ENCODE measurements at places on chromosomes 12 and 14.
A peak's percentile ranks its signal among the peaks of the same experiment; 100 is the strongest.

DNA sequence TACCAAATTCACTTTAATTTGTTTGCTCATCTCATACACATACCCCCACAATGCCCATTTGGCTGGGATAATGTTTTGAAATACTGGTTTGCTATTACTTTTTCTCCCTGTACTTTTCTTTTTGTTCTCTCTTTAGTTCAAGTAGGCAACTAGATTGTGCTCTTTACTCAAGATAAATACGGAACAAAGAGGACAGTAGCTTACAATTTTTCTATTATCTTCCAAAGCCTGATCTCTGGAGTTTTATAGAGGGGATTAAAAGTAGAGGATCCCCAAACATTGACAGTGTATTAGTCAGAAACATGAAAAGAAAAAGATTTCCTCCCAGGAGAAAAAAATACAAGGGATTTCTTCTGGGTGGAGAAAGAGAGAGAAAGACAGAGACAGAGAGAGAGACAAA is 102.1 kb upstream of the FSCB start:
- peak; percentile 73 for DNase-seq

GRCh38 chr12:79927772-79928474 is 7.0 kb downstream of the PPP1R12A start:
- DNase-seq = no peak

GRCh38 chr12:51214895-51215294 is 3.0 kb downstream of the POU6F1 start:
- DNase-seq = no peak

GRCh38 chr12:98741556-98742265 is 96.6 kb downstream of the APAF1 start:
- no peak for DNase-seq

GRCh38 chr14:35985474-35986218 is 159.5 kb downstream of the BRMS1L start:
- no peak for DNase-seq

DNA sequence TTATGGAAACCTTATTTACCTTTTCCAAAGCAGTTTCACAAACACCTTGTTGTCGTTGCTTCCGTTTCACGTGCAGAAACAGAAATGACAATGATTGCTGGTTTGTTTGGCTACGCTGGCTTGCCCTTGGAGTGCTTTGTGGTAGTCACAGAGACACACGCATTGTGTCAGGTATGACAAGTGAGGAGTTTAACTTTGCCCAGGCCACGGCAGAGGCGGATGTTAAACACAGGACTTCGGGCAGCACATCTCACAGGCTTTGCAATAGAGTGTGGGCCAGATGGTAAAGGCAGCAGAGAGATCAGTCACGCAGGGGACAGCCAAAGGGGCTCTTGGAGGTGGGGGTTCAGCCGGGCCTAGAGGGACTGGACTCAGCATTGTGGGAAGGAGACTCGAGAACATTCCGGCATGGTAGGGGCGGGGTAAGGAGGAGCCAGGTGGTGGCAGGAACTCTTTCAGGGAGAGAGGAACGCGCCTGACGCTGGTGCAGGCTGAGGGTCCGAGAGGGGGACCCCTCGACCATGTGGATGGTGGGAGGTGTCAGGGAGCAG is 59.8 kb upstream of the KCNA1 start:
- no peak for DNase-seq

GRCh38 chr14:105335735-105336476 is 21.4 kb downstream of the PACS2 start:
- DNase-seq = no peak

DNA sequence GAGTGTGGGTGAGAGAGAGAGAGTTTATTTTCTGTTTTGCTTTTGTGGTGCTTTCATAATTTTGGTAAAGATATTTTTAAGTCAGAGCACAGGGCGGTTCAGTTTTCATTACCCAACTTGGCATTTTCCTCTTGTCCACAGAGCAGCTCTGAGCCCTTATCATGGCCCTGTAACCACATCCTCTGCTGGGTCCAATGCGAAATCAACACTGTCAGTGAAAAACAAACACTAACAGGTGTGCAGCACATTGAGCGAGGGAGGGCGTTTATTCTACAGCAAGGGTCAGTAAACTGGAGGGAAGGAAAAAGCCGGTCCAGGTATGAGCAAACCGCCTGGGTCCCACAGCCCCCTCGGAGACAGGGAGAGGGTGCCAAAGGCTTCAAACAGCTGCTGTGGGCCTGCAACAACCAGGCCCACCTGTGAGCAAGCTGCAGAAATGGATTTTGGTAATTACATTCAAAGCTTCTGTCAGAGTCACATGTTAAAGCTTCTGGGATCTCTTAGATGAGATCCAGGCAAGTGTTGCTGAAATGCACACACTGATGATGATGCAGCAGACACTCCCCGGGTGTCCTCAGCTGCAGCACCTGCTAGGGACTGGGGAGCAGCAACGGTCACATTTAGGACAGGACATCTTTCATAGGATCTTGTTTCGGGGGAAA is 132.7 kb upstream of the DYRK2 start:
- peak; percentile 90 for DNase-seq

- no peak for DNase-seq
Measured at GRCh38 chr12:123962513-123962912, 10.1 kb downstream of the CCDC92 start.

DNA sequence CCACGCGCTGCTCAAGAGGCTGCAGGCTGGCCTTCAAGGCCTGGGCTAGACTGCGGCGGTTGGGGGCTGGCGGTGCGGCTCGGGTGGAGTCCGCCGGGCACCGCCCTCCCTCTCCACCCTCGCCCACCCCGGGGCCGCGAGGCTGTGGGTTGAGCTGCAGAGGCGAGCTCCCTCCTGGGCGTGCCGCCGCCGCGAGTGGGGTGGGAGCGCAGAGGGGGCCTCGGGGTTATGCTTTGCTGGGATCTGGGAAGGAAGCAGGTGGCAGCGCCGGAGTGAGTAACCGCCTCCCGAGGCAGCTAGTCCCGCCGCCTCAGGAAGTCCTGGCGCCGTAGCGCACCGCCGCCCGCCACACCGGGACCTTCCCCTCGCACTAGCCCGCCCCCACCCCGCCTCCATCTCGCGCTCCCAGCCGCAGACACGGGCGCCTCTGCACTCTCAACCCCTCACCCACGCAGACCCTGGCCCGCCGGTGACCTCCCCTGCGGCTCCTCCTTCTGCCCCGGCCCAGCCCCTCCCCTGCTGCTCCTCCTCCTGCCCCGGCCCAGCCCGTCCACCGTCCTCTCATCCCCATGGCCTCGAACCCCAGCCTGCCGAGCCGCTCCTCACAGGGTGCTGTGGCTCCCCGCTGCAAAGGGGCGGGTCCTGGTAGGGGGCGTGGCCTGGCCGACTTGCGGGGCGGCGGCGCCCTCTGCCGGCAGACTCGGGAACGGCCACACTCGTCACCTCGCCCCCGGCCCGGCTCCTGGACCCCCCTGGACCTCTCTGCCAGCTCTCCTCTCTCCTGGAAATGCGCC is 16.6 kb downstream of the TAMALIN start:
- peak; percentile 22 for DNase-seq

DNA sequence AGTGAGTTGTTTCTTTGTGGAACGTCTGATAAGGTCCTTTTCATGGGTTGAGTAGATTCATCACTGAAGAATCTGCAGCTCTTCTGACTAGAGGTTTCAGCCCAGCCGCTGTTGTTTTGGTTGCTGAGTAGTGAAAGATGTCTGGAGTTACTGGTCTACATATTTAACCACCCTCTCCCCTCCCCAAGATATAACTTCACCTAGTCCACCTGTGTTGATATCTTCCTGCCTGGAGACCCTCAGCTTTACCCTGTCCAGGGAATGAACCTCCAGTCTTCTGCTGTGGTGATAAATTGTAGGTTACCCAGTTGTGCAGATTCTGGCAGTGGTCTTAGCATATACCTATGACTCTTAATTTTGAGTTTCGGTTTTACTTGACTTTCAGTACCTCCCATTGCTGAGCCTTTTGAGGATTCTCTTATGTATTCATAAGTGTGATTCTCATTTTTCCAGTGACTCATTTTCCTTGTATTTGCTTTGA is 62.9 kb downstream of the CCDC91 start:
- no peak for DNase-seq

- no peak for DNase-seq
Measured at GRCh38 chr14:99698642-99699041, 14.5 kb downstream of the CYP46A1 start.

DNA sequence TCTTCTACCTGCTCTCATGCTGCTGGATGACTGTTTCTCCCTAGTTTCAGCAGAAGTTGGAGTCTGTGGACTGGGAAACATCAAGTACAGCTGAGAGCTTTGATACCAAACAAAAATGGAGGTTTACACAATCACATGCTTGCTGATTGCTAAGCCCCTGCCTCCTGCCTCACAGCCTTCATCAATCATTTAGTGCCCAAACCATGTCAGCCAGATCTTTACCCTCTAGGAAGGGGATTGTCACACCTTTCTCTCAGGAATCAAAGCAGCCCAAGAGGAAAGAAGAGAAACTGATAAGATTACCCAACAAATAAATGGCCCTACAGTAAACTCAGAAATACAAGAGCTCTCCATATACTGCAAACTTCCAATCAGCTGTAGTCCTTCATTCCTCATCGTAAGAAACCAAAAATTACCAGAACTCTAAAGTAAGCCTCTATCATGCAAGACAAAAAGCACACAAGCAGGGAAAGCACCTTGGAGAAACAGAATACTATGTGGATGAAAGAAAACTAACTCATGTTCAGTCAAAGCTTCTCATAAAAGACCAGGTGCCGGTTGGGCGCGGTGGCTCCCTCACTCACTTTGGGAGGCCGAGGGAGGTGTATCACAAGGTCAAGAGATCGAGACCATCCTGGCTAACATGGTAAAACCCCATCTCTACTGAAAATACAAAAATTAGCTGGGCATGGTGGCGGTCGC is 63.6 kb upstream of the RESF1 start:
- no peak for DNase-seq

- no peak for DNase-seq
Measured at GRCh38 chr12:96343347-96343954, 56.8 kb downstream of the CDK17 start.

DNA sequence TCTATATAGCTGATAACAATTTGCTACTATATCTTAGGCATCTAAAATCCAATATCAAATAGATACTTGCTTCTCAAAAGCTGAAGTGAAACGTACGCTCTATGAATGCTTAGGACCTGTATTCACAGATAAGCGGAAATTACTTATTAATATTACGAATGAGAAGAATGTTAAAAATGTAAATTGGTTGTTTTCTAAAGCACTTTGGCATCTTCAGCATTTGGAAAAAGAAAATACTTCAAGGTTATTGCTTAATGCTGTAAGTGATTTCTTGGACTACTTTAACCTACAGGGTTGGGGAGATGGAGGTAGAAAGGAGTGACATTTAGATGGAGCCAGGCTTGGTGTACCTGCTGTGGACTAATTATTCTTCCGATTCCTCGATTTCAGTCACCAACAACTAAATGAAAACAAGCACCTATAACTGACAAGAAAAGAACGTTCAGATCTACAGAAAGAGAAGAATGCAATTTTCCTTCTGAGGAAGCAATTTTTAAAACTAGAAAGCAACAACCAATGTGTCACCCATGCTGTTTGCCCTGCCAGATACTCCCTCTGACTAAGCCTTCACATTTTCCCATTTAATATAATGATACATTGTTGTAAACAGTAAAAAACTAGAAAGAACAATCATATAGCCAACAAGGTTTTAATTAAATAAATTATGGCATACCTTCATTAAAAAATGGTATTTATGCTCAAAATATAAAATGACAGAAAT is 49.3 kb downstream of the SLC25A21 start:
- no peak for DNase-seq

DNA sequence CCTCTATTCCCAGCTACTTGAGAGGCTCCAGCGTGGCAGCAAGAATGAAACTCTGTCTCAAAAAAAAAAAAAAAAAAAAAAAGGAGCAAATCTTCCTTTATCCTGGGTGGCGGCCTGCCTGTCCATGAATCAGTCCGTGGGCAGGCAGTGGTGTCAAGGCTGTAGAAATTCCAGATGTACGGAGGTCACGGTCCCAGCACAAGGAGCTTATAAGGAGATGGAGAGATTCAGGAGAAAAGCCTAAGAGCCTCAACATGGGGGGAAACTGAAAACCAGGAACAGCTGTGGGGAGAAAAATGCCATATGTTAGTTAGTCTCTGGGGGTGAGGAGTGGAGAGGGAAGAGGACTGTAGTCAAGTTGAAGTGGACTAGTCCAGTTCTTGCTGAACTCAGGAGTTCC is 130.5 kb upstream of the CRY1 start:
- DNase-seq = no peak

GRCh38 chr14:25837551-25837965 is 760.3 kb downstream of the NOVA1 start:
- no peak for DNase-seq

DNA sequence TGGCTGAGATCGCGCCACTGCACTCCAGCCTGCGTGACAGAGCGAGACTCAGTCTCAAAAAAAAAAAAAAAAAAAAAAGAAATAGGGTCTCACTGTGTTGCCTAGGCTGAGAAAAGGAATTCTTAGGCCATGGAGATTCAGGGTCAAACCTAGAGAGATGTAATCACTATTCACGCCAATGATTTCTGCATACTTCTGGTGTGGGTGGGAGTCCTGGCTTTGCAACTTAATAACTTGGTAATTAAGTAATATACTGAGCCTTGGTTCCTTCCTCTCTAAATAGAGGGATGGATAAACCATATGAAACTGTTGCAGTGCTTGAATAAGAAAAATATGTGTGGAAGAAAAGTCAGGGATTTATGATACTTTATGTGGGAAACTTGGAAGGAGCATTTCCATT is 2.7 kb downstream of the ZNF410 start:
- no peak for DNase-seq

DNA sequence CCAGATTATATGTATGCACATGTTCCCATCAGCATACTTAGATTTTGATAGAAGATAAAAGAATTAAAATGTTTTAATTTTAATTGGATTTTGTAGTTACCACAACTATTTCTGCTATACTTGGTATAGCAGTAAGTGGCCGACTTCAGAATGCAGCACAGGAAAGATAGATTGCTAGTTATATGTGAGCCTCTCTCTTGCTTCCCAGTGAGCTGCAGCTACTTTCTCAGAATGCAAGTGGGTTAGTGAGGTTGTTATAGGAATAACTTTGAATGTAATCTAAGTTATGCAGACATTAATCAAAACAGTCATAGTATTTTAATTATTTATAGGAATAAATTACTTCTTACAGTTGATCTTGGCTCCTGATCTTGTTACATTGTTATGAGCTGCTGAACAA is 240.6 kb downstream of the RAD51B start:
- DNase-seq = no peak

- DNase-seq = no peak
Measured at GRCh38 chr12:6957741-6958608, 6.8 kb downstream of the PTPN6 start.

GRCh38 chr12:132194556-132194955 is 50.3 kb downstream of the NOC4L start:
- DNase-seq = no peak

DNA sequence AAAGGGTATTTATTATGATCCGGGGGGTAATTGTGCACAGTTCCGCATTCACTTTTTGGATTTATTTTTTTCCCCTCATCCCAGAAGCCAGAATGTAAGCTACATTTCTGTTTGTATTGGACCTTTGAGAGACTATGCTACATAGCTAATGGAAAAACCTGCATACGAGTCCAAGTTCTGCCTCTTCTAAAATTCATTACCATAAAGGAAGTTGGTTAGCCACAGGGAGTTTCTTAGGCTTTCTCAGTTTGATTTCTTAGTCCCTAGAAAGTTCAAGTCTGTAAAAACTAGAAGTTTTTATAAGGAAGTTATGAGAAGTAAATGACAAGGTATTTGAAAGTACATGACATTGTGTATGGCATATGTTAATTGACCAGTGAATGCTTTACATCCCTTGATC is 138.7 kb downstream of the PDE3A start:
- no peak for DNase-seq

All from NCI-H748 treated with DMSO at 0.1 percent for 48 hours (cell line).